Muscle of leg (tissue), 16 donors: ENCODE measurements at places on chromosomes 5 and 9. TPM values are rescaled to one million over a fixed set of nuclear protein-coding genes. Genes with fewer than 3 reads are reported as not detected.

DNA sequence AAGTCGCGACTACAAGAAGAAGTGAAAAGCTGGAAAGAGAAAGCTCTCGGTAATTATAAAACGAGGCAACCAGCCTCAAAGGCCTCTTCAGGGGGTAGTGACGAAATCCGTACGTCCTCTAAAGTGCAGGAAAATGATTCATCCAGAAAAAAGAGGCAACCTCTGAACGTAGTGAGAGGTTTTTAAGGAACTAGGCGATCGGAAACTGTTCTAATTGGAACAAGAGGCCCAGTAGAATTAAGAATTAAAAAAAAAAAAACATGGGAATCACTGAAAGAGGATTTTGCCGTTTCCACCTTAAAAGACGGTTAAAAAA lies 1.0 kb downstream of the CSNK1A1 start:
- no peak for DNase-seq

The FANCG gene
- polyA plus RNA-seq = 33.8 TPM

The GABRP gene
- 0.43 TPM for polyA plus RNA-seq

The ORM2 gene
- 0.33 TPM for polyA plus RNA-seq

DNA sequence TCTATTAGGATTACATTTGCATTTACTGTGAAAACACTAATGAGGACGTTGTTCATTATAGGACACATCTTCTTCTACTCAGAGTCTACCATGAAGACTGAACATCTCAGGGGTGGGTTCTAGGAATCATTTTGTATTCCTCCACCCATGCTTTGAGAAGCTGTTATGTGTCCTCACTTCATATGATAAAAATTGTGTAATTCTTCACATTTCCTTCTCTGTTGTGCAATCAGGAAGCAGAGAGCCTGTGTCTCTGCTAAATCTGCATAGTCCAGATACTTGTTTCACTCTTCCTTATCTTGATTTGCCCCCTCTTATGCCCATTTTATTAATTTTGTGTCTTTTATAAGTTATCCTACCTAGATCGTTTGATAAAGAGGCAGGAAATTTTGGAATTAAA lies 97.8 kb upstream of the IQGAP2 start:
- peak; percentile 52 for DNase-seq

The EDIL3 gene
- polyA plus RNA-seq = 11.6 TPM

The TCF7 gene
- 2.7 TPM for polyA plus RNA-seq

The OR2S2 gene
- polyA plus RNA-seq = not detected

The NEURL1B gene
- polyA plus RNA-seq = 36.2 TPM

The HTR4 gene
- not detected for polyA plus RNA-seq

The SOX30 gene
- 0.64 TPM for polyA plus RNA-seq
